ENCODE measurements at places on chromosomes 3 and 15.

GRCh38 chr3:140096037-140096436 lies 161.1 kb downstream of the CLSTN2 start:
- no peak for DNase-seq

- no peak for DNase-seq
These were observed 43.5 kb downstream of the ATP13A5 start for GRCh38 chr3:193335031-193335430.

DNA sequence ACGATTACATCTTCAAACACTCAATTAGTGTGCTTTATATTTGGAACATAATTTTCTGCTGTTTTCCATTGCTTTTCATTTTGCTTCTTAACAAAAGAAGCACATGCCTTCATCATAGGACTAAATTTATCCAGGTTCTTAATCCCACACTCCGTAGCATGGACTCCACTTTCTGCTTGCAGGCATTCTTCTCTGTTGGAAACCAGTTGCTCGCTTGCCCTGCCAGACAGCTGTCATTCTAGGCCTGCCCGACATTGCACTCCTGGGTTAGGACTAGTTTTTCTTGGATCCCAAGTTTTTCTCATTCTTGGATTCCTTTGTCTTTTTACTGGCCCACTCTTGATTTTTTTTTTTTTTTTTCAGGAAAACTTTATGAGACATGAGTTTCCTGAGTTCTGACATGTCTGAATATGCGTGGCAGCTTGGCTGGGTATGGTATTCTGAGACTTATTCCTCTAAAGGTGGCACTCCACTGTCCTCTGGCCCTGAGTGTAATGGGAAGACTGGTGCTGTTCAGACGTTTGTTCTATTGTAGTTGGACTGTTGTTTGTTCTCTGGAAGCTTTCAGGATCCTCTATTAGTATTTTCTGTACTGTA lies 6.3 kb upstream of the ATP1B3 start:
- no peak for DNase-seq

- no peak for DNase-seq
These were observed 10.8 kb upstream of the RARRES1 start for GRCh38 chr3:158742871-158743663.

- no peak for DNase-seq
These were observed 114.0 kb upstream of the RGMA start for GRCh38 chr15:93203036-93203435.

DNA sequence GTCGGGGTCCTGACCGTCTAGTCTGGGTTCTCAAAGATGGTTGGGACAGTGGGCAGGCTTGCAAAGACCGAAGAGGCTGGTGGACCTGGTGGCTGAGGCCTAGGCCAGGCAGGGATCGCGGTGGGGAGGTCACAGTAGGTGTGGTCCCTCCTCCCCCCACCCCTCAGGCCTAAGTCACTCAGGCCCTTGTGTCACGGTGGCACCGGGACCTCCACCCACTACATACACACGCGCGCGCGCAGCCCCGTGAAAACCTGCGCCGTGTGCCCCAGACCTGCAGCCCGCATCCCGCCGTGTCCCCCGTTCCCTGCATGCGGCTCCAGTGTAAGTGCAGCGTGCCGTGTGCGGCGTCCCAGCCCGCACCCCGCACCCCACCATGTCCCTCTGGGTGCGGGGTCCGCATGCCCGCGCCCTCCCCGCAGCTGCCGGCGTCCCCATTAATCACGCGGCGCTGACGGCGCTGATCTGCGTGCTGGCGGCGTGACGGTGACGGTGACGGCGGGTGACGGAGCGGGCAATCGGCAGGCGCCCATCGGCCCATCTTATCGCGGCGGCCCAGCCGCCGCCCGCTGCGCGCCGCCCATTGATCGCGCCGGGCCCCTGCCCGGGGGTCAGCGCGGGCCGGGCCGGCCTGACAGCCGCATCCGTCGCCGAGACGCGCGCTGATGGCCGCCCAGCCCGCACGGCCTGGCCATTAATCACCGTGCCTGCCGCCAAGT lies 24.4 kb downstream of the SEC61A1 start:
- no peak for DNase-seq

DNA sequence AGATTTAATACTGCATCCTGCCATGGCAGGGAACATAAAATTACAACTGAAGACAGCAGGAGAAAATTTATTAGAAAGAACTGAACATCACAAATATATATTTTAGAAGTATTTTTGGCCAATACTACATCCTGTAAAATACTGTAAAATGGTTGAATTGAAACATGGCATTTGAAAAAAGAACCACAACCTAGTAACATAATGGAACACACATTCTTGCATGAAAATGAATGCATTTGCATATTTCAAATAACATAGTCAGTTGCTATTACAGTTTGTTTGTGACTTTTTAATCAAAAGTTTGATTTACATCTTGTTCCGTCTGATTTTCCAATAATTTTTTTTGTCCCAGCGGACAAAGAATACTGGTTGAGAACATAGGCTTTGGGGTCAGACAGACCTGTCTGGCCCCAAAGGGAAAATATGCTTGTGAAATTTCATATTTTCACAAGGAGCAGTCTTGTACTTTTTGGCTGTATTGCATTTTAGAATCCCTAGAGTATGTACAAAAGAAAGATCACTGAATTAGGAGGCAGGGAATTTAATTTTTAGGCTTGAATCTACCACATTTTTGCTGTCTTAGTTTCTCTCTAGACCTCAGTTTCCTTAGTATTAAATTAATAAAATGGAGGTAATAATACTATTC lies 268.8 kb downstream of the ADAMTSL3 start:
- no peak for DNase-seq

GRCh38 chr3:183428447-183429211 lies at the start of gene MCF2L2:
TSS of gene MCF2L2 (minus strand) at chr3:183428619. CDS start at chr3:183427977, 642 bp downstream.
- DNase-seq = no peak

DNA sequence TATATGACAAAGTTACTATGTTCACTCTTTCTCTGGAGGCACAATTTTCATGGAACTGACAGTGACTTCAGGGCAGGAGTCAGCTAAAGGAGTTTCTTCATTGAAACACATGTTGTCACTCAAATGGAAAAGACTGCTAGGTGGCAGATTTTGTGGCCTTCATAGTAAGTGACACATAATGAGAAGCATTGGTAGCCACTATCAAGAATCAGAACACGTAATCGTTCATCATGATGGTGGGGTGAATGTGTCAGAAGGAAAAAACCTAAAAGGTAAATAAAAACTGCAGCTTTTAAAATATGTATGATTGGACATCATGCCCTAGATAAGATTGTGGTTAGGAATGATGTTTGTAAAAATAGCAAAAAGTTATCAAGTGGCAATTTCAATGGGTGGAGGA lies 1491.0 kb downstream of the SI start:
- no peak for DNase-seq

DNA sequence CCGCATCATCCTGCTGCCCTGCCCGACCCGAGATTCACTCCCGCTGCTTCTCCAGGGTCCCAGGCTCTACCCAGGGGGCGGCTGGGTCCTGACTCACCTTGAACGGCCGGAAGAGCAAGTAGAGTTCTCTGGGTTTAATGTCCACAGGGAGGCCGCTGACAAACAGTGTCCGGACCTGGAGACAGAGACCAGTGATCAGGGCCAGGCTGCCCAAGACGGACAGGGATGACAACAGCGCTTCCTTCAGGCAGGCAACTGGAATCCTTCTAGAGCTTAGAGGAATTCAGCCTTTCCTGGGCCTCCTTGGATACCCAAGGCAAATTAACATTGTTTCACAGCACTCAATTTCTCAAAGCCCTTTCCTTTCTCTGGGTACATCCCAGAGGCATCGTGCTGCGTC lies 23.9 kb downstream of the RBPMS2 start:
- DNase-seq = no peak

GRCh38 chr3:53495520-53496391 lies 1.3 kb downstream of the CACNA1D start:
- no peak for DNase-seq

DNA sequence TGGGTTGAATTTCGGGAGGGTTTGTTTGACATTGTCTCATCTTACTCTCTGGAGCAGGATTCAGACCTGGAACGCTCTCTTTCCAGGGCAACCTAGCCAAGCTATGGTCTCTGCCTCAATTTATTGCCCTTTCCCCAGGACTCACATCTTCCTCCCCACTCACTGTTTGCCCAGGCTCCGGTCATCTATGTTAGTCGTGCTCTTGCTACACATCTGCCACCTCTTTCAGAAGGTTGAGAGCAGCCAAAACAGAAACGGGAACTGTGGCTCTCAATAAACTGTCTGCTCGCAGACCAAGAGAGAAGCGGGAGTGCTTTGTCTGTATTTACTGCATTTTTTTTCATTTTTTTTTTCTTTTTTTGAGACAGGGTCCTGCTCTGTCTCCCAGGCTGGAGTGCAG lies 81.6 kb downstream of the ST6GAL1 start:
- DNase-seq = no peak

DNA sequence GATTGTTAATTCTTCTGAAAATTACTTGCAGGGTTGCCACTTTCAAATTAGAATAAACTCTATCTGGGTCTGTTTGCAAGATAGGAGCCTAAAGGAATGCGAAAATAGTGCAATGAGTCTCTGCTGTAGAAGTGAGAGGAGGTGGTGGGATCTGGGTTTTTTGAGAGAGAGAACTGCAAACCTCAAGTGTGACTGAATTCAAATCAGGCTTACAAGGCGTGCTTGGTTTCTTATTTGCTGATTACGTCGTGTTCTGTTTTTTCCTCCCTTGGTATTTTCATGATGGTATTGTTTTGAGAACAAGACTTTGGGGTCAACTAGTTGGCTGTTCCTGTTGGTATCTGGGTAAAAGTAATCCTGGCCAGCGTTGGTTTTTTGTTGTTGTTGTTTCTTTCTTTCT lies 490.9 kb upstream of the CFAP20DC start:
- no peak for DNase-seq

GRCh38 chr15:59583088-59583487 lies 28.5 kb upstream of the GCNT3 start:
- DNase-seq = no peak

GRCh38 chr3:52313774-52314188 lies 2.3 kb upstream of the DNAH1 start:
- DNase-seq = no peak

GRCh38 chr15:91839867-91840266 lies 13.6 kb upstream of the SLCO3A1 start:
- DNase-seq = no peak

- no peak for DNase-seq
These were observed 80.2 kb downstream of the FMN1 start for GRCh38 chr15:33114374-33114717.

GRCh38 chr3:12190832-12191231 lies 32.1 kb upstream of the TIMP4 start:
- DNase-seq = no peak

DNA sequence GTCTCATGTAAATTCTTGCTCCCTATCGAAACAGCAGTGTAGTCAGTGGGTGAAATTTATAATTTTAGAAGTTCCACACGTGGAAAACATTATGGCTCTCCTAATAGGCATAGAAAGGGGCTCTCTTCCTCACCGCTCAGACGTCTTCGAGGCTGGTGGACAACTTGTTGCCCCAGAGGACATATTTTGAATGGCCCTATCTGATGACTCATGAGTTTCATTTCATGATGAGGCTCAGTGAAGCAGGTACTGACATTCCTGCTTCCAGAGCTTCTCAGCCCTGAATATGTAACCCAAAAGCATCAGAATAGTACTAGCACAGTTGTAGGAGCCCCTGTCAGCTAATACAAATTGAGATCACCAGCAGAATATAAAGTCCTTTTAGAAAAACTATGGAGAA lies 117.9 kb downstream of the HERC1 start:
- DNase-seq = no peak

DNA sequence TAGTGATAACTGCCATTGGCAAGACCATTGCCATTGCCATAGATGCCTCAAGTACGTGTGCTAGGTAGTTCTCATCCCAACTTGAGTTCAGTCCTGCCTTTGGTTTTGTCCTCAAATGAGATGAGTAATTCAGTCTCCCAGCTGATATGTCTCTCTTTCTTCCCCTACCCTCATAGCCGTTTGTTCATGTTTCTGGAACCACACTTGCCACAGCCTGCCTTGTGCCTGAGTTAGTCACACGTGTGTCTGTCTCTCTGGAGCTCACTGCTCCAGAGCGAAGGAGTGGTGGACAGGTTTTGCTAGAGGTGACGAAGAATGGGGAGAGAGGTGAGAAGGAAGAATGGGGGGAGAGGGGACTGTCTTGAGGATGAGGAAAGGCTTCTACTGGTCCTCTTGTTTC lies 88.0 kb upstream of the IGF1R start:
- no peak for DNase-seq

GRCh38 chr15:84828086-84828908 lies 11.1 kb downstream of the ALPK3 start:
- DNase-seq = no peak

DNA sequence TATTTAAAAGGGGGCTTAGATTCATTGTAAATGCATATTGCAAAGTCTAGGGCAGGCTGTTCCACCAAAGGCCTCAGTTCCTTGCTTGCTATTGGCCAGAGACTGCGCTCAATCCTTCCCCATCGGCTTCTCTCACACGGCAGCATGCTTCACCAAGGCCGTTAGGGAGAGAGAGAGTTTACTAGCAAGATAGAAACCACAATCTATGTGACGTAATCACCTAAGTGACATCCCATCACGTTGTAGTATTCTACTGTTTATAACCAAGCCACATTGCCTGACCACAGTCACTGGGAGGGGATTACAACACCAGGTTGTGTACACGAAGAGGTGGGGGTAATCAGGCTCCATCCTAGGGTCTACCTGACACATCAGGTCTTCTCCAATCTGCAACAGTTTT lies 16.0 kb upstream of the NPAP1 start:
- no peak for DNase-seq

- no peak for DNase-seq
These were observed 83.6 kb upstream of the TNIK start for GRCh38 chr3:171543759-171544300.

DNA sequence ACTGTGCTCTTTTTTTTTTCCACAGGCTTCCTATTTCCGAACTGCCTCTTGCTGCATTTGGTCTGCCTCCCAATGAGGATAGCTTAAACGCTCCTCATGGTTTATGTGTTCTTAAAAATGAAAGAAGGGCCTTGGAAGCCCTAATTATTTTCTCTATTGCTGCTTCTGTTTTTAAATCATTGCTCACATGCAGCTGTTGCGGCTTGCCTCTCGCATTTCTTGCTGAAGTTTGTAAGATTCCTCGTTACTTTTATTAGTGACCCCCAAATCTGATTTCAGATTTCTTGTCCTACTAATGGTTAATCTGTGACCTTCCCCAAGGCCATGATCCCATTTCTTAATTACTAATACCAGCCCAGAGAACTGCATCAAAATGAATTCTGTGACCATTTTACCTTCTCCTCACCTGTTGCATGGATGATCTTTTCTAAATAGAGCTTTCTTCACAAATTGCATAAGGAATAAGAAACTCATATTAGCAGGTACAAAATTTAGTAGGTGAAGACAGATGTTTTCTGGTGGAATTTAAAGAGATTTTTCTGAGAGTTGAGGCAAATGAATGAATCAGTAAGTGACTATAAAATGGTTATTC lies 1.8 kb downstream of the UBE2E1 start:
- no peak for DNase-seq

DNA sequence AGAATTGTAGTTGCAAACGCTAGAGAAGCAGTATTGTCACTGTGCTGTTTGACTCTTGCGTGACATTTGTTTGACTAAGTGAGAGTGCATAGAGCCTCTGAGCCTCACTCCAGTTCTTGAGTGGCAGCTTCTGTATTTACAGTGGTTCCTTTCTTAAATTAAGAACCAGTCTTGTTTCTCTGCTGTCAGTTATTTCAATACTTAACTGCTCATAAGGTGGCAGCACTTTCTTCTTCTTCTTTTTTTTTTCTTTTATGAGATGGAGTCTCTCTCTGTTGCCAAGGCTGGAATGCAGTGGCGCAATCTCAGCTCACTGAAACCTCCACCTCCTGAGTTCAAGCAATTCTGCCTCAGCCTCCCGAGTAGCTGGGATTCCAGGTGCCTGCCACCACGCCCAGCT lies 372.1 kb downstream of the LPP start:
- no peak for DNase-seq

GRCh38 chr3:116824208-116824607 lies 114.6 kb downstream of the TUSC7 start:
- DNase-seq = no peak
